PC-3 (cell line): ENCODE measurements at places on chromosomes 12 and 14. TPM values are rescaled to one million over a fixed set of nuclear protein-coding genes. Genes with fewer than 3 reads are reported as not detected.

Gene OVCH1
- total RNA-seq = not detected in 2 replicates

Gene GARIN6
- not detected in 2 replicates for total RNA-seq

DNA sequence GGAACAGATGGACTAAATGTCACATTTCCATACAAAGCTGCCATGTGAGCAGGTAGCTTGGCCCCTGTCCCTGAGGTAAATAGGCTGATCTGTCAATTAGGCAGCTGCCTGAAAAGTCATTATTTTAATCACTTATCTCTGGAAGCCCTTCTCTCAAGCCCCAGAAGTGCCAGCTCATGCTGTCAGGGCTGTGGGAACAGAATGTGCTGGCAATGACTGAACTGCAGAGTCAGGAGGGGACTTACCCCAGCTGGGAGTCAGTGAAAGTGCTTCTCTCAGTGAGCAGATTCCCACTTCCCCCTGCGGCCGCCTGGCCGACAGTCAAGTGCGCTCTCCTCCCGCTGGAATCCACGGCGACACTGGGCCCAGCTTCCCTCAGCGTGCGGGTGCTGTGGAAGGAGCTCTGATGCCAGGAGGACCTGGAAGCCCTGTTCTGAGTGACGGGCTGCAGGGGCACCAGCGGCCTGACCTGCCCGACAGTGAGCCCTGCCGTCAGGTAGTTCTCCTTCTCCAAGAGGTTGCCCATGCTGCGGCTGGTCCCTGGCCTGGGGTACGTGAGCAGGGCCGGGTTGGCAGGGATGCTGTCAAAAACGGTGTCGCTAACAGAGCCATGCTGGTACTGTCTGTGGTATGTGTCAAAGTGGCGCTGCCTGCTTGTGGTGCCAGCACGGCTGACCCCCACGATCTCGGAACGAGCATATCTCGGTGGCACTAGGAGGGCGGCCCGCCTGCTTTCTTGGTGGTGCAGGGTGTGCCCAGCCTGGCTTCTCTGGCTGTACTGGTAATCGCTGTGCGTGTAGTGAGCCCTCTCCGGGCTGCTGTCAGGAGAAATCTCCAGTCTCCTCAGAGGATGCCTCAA, 18.7 kb downstream of the PKP2 start:
- H3K4me1 ChIP-seq = no peaks in the 10 kb centered on the region
- DNase-seq = no peak
- H3K27ac ChIP-seq = peak overlapping the region; percentile 34

DNA sequence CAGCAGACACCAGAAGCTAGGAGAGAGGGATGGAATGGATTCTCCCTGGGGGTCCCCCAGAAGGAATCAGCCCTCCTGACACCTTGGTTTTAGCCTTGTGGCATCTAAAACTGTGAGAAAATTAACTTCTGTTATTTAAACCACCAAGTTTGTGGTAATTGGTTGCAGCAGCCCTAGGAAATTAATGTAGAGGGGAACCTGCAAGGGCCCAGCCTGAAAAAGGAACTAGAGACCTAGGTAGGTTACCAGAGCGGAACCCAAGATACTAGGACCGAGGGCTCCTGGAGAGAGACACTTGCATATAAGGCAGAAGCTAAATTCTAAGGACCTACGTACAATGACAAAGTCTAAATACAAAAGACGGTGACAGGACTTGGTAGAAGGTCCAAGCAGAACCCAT, 8.1 kb upstream of the DENND5B start:
- no peaks in the 10 kb centered on the region for H3K27me3 ChIP-seq
- H3K4me1 ChIP-seq = no peaks in the 10 kb centered on the region
- no peaks in the 10 kb centered on the region for H3K36me3 ChIP-seq

- H3K4me1 ChIP-seq = no peaks in the 10 kb centered on the region
- no peaks in the 10 kb centered on the region for H3K27me3 ChIP-seq
- H3K36me3 ChIP-seq = no peaks in the 10 kb centered on the region
- DNase-seq = no peak
- no peak overlapping the region for H3K4me3 ChIP-seq
Observed at GRCh38 chr14:64906022-64906421, 8.2 kb upstream of the CHURC1 start.
